Activated CD4-positive, alpha-beta T cell treated with anti-CD3 and anti-CD28 coated beads, Interleukin-2, amount 50 U/mL, for 48 hours (primary cell): ENCODE measurements at places on chromosomes 11 and 22.

DNA sequence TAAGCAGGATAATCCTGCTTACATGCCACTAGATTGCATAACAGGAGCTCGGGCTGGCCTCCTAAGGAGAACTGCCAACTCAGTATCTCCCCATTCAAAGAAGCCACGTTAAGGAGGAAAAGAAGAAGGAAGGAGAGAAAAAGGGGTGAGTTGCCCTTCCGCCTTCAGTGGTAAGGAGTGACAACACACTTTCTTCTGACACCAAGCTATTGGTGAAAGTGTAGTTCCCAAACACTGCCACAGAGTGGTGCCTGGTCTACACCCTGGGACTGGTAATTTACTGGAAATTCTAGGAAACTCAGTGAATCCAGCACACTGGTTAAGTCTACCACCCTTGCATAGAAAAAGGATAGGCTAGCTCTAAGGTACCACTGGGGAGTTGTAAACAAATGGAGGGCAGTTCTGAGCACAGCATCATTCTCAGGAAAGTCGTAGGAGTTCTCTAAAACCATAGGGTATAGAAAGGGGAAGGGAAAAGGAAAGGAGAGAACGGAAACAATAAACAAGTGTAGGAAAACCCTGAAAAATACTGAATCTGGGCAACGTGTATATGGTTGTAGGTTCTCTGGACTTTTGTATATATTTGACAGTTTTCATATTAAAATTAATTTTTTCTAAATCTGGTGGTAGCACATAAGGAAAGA, 58.2 kb downstream of the RRAS2 start:
- peak; percentile 28 for DNase-seq

DNA sequence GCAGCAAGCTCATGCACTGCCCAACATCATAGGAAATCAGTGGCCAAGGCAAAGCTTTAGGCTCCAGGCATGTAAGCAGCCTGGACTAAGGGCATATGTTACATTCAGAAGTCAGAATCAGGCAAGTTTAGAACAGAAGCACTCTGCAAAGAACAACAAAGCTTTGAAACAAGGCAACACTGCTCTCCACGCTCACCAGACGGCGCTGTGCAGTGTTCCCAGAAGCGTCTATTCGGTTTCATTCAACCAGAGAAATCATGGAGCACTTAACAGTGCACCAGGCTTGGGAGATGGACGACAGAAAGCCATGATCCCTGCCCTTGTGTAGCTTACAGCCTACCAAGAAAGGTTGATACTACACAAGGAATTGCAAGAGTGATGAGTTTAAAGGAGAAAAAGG, 555.8 kb downstream of the BUD13 start:
- DNase-seq: peak; percentile 16

DNA sequence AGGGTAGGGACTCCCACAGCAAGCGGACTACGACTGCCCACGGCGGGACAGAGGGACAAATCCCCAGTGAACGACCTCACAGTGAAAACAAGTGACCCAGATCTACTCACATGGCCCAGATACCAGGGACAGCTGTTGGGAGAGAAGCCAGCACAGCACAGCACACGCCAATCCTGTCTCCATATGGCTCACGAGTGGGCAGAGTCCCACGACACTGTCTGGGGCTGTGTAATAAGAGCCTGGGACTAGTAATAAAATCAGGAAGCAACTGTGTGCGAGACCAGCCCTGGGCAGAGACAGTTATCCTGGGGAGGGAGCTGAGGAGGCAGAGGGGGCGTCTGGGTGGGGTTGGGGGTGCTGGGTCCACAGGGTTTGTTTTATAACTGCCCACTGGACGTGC, 385.0 kb downstream of the CTTN start:
- DNase-seq: no peak

DNA sequence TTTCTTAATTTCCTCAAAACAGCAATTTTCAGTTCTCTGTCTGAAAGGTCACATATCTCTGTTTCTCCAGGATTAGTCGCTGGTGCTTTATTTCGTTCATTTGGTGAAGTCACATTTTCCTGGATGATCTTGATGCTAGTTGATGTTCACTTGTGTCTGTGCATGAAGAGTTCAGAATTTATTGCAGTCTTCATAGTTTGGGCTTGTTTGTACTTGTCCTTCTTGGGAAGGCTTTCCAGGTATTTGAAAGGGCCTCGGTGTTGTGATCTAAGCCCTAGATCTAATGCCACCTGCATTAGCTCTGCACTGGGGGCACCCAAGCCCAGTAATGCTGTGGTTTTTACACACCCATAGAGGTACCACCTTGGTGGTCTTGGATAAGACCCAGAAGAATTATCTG, 228.9 kb downstream of the GUCY1A2 start:
- DNase-seq: no peak

GRCh38 chr22:37045958-37046357, 5.6 kb upstream of the KCTD17 start:
- DNase-seq: no peak

- DNase-seq: no peak
Measured at GRCh38 chr11:64129403-64129802, 36.5 kb downstream of the MACROD1 start.

DNA sequence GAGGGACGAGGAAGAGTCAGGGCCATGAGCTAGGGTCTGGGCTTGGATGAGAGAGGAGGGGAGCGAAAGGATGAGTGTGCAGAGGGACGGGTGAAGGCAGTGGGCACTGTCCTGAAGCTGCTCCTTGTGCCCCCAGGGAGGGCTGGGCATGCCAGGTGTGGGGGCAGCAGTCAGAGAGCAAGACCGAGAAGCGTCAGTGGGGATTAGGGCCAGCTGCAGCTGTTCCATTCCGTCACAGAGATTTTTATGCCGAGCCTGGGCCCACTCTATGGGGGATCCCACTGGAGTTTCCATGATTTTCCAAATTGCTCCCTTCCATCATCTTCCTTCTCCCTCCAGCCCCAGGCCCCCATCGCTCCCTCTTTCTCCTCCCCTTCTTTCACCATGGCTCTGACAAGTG, 93.2 kb downstream of the NECTIN1 start:
- no peak for DNase-seq

DNA sequence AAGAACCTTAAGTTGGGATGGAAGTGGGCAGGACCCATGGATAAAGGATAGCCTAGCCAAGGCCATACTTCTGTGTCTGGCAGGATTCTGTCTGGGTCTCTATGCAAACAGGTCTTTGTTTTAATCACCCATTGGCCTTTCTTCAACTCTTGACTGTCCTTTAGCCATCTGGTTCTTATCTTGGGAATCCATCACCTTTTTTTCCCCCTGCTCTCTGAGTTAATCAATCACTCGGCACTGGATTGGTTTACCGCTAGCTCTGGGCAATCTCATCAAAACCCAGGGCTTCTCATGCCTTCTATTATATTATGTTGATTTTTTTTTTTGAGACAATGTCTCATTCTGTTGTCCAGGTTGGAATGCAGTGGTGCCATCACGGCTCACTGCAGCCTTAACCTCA, 1.8 kb upstream of the RNF169 start:
- DNase-seq: no peak

GRCh38 chr11:66318600-66318970, 1.7 kb upstream of the CD248 start:
- no peak for DNase-seq

GRCh38 chr11:29255401-29255800, 761.4 kb downstream of the KCNA4 start:
- no peak for DNase-seq

- no peak for DNase-seq
Measured at GRCh38 chr11:110858547-110858921, 146.3 kb upstream of the ARHGAP20 start.

DNA sequence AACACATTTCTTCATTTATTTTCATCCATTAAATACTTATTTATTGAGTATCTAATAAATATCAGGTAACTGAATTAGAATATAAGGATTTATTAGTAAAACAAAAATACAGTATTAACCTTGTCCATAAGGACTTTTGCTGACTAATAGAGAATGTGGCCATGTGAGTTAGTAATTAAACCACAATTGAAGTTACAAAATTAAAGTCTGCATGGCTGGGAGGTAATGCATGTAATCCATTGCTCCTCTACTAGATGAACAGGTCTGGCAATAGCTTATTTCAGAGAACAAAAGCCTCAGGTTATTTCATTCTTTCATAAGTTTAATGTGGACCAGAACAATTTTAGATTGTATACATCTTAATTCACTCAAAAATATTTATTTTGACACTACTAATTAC, 9.9 kb upstream of the CARD18 start:
- DNase-seq: no peak

GRCh38 chr11:12354750-12355545, 22.4 kb upstream of the PARVA start:
- no peak for DNase-seq

DNA sequence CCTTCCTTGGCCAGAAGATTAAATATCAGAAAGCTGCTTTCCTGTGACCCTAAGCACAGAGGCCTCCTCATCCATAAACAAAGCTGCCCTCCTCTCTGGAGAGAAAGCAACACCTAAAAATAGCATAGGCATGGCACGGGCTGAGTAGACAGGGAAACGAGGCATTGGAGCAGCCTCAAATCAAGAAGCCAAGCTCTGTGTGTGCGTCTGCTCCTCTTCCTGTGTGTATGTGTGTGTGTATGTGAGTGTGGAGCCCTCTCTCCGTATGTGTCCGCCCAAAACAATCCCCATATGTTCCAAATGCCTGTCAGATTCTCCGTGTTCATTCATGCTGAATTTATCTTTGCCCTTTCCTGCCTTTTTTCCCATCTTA, 24.0 kb downstream of the KCNJ5 start:
- DNase-seq: no peak

DNA sequence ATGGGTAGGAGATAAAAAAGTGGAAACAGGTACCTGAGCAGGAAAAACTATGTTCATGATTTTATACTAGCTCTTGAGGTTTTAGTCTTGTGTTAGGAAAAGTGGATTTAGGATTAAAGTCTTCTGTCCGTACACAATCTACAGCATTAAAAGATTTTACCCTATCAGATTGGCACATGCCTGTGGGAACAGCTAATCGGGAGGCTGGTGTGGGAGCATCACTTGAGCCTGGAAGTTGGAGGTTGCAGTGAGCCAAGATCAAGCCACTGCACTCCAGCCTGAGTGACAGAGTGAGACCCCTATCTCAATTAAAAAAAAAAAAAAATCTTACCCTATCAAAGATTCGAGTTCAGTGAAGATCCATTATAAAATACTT, 12.2 kb upstream of the CRKL start:
- DNase-seq: no peak

GRCh38 chr11:47408598-47409439, 429 bp downstream of the SLC39A13 start:
- DNase-seq: peak; percentile 33

GRCh38 chr11:62502030-62502730, 44.4 kb downstream of the AHNAK start:
- no peak for DNase-seq

- DNase-seq: no peak
Measured at GRCh38 chr11:75811485-75811884, 3.5 kb upstream of the UVRAG start.

DNA sequence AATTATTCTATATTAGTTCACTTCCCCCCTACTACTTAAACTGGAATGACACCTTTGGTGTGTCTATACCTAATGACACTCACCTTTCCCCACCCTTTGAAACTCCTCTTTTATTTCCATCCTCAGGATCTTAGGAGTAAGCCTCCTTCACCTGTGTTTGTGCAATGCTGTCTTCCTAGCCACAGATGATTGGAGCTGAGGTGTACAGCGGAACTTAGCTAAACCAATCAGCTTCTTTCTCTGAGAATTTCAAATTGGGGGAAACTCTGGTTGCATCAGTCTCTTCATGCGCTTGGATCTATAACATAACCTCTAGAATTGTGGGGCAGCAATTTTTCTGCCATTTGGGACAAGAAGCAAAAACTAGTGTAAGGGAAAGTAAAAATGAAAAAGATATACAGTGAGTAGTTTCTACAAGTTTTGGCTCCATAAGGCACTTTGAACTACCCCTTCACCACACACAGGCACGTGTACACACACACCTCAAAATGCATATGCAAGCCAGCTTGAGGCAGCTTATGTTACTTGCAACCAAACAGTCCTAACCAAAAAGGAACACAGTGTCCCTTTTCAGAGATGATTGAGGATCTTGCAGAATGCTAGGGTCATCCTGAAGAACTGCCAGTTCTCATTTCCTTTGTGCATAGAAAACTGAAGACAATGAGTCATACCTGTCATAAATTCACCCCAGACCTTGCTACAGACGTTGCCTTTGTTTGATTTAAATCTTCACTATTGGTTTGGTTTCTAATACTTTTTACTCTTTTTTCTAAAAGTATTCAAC, 36.0 kb upstream of the LDLRAD3 start:
- DNase-seq: no peak

GRCh38 chr11:64372802-64373597, 14.0 kb downstream of the RPS6KA4 start:
- no peak for DNase-seq

- no peak for DNase-seq
Measured at GRCh38 chr11:114799476-114799875, 121.1 kb downstream of the NXPE2 start.

DNA sequence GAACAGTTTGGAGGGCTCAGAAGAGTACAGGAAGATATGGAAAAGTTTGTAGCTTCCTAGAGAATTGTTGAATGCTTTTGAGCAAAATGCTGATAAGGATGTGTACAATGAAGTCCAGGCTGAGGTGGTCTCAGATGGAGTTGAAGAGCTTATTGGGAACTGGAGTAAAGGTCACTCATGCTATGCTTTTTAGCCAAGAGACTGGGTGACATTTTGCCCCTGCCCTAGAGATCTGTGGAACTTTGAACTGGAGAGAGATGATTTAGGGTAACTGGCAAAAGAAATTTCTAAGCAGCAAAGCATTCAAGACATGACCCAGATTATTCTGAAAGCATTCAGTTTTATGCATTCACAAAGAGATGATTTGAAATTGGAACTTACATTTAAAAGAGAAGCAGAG, 27.9 kb upstream of the CABP2 start:
- no peak for DNase-seq

- DNase-seq: no peak
Measured at GRCh38 chr22:29121124-29121523, 48.3 kb downstream of the KREMEN1 start.

- no peak for DNase-seq
Measured at GRCh38 chr11:130522284-130522961, 74.0 kb downstream of the ADAMTS15 start.

- no peak for DNase-seq
Measured at GRCh38 chr11:128568166-128568778, 19.1 kb downstream of the ETS1 start.

- no peak for DNase-seq
Measured at GRCh38 chr11:128684549-128685401, 9.1 kb upstream of the FLI1 start.

DNA sequence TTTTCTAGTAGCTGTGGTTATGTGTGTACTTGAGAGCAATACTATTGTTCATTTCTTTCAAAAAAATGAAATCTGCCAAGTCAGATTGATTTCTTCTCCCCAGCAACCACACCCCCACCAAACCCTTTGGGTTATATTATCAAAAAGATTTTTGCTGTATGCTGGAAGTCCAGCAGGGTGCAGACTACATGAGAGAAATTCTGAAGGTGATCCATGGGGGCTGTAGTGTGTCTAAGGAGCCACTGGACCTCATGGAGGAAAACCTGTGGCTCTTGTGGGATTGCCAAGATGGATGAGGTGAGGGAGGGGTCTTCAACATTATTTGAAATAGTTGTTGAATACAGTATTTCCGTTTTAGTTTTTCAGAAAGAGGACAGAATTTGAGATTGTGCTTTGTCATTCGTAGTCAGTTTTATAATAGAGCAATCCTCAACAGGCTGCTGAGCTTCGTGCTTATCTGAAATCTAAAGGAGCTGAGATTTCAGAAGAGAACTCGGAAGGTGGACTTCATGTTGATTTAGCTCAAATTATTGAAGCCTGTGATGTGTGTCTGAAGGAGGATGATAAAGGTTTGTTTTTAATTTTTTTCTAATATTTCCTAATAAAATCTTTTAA, 3.1 kb downstream of the EIF3M start:
- DNase-seq: no peak
